ENCODE measurements at places on chromosomes 11 and 22.

- no peak for DNase-seq
Measured at GRCh38 chr11:115496892-115497291, 7.3 kb downstream of the CADM1 start.

DNA sequence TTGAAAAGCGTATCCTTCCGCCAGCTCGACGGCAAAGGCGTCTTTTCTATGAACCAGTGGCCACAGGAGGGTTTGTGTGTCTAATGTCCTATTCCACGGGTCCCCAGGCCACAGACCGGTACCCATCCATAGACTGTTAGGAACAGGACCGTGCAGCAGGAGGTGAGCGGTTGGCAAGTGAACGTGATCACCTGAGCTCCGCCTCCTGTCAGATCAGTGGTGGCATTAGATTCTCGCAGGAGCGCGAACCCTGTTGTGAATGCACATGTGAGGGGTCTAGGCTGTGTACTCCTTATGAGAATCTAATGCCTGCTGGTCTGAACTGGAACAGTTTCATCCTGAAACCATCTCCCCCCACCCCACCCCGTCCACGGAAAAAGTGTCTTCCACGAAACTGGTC, 62.7 kb upstream of the KCNQ1OT1 start:
- no peak for DNase-seq

DNA sequence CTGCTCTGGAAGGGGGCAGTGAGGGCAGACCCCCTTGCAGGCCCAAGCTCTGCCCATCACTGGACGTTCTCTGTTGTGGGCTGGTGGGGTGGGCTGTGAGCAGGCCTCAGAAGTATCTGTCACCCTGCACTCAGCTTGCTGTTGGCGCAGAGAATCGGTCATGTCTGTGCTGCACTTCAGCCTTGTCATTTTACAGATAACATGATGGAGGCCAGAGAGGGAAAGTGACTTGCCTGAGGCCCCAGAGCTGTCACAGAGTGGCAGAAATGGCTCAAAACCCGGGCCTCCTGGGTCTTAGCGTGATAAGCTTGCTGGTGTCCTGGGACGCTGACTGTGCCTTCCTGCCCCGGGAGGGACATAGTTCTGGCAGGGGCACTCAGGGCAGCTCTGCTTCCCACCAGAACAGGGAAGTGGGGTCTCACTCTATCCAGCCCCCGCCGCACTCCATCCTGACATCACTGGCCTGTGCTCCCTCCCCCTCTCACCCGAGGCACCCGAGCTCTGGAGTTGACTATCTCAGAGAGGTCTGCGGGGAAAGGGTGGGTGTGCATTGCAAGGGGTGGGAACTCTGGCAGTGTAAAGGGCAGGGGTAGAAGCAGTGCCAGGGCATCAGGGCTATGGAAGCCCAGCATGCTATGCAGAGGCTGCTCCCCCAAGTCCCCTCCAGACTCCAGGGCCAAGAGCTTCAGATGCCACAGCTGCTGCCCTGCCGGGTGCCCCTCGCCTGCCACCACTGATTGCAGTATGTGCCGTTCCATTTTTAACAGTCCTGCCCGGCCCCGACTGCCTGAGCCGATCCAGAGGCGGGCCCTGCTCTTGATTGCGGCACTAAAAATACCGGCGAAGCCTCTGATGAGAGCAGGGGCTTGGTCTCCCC, 50.4 kb upstream of the NECTIN1 start:
- DNase-seq = no peak

GRCh38 chr11:112156956-112157766, 6.7 kb downstream of the IL18 start:
- no peak for DNase-seq

GRCh38 chr11:122737951-122738693, 82.6 kb downstream of the UBASH3B start:
- DNase-seq = no peak

DNA sequence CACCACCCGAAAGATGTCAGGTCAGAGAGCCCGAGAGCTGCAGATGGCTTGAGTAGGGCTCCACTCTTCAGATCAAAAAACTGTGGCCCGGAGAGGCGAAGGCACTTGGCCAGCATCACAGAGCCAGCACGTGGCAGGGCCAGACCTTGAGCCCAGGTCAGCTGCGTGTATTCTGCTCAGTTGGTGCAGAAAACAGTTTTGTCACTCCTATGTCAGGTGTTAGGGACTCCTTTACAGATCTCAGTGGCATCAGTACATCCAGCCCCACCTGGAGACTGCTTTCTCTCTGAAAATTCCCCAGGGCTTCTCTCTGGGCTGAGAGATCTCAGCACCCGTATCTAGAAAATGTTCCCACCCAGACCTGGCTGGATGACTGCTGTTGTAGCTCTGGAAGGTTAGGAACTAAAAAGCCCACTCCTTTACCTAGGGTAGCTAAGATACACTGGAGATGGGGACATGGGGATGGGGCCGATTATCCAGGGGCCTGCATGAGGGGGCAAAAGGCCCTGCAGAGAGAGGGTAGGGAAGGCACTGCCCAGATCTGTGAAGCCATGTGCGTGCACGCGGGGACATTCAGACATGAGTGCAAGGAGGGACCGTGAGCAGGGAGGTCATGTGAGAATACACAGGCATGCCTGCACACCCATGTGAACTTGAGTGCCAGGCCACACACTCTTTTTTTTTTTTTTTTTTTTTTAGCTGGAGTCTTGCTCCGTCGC, 3.4 kb downstream of the APOA1 start:
- no peak for DNase-seq

- DNase-seq = no peak
Measured at GRCh38 chr11:118139578-118139977, 13.0 kb downstream of the SCN4B start.

DNA sequence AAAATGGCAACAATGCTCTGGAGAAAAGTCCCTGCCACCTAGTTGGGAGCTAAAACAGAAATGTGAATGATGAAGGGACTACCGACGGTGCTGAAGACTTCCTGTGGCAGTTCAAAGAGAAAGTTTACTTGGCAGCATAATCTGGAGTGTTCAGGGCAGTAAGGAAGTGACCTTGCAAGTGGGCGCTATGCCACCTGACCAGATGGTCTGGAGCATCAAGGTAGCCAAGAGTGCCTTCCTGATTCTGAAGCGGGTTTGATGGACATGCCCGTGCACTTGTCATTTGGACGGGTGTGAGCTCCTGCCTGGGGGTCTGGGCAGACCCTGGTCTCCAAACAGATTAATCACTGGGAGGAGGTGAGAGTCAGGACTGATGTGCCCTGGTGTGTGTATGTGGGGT, 1.8 kb upstream of the SNX19 start:
- DNase-seq = no peak

DNA sequence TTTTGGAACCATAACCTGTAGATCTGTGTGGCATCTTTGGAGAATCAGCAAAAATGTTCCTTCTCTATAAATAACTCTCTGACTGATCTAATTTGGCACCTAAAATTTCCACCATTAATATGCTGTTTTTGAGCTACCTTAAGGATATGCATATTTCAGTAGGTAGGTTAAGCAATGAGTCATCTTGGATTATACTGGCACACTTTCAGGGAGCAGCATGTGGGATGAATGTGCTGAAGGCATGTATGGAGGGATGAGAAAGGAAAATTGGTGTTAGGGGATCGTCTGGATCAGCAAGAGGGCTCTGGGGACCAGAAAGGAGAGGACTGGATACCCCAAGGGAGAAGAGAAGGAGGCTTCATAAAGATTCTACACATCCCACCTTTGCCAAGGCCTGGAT, 44.6 kb upstream of the ELF5 start:
- no peak for DNase-seq

- no peak for DNase-seq
Measured at GRCh38 chr11:64546600-64546999, 44.4 kb upstream of the SLC22A12 start.

DNA sequence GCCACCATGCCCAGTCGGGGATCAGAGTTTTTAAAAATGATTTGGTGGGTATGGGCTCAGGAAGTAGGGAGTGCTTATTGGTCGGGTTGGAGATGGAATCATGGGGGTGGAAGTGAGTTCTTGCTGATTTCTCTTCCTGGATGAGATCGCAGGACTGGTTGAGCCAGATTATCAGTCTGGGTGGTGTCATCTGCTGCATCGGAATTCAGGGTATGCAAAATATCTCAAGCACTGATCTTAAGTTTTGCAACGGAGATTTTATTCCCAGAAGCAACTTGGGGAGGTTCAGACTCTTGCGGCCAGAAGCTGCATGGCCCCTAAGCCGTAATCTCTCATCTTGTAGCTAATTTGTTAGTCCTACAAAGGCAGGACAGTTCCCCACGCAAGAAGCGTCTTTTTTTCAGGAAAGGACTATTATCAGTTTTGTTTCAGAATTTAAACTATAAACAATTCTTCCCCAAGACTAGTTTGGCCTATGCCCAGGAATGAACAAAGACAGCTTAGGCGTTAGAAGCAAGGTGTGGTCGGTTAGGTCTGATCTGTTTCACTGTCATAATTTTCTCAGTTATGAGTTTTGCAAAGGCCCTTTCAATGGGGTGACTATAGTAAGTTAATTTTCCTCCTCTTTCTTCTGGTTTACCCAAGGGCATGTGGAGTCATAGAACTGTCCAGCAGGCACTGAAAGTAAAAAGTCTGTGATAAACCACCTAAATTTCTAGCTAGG, 1.4 kb upstream of the PIWIL3 start:
- DNase-seq = no peak

- DNase-seq = no peak
Measured at GRCh38 chr11:112997857-112998466, 36.7 kb downstream of the NCAM1 start.

- DNase-seq = no peak
Measured at GRCh38 chr11:77199137-77199745, 71.2 kb downstream of the MYO7A start.

- DNase-seq = no peak
Measured at GRCh38 chr11:64787526-64788320, 9.4 kb upstream of the SF1 start.

GRCh38 chr22:36467042-36467810, 14.2 kb downstream of the TXN2 start:
- DNase-seq = peak; percentile 47

- DNase-seq = no peak
Measured at GRCh38 chr11:128453444-128454336, 133.7 kb downstream of the ETS1 start.

Measured in NCI-H1105 (cell line).